Thyroid gland (tissue), 4 donors: ENCODE measurements at places on chromosomes 12 and 14.
A peak's percentile ranks its signal among the peaks of the same experiment; 100 is the strongest.

GRCh38 chr12:47394070-47394469, 311.8 kb downstream of the RPAP3 start:
- no peak for DNase-seq

GRCh38 chr14:90616313-90616712, 199.9 kb downstream of the TTC7B start:
- no peak for DNase-seq

DNA sequence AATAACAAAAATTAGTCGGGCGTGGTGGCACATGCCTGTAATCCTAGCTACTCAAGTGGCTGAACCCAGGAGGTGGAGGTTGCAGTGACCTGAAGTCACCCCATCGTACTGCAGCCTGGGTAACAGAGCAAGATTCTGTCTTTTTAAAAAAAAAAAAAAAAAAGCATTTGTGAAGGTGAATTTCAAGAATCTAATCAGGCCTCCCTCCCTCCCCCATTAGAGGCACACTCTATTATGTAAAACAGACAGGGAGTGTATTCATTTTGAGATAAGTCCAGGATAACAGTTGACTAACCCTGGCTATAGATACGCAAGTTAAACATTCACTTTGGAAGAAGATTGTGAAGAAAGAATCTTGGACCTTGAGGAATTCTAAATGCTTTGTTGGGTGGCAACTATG, 2.9 kb downstream of the RESF1 start:
- peak; percentile 72 for DNase-seq

- no peak for DNase-seq
Observed at GRCh38 chr14:87869619-87870583, 123.1 kb downstream of the GALC start.

- DNase-seq = no peak
Observed at GRCh38 chr12:64912516-64913255, 88.2 kb downstream of the TBC1D30 start.

GRCh38 chr12:69616025-69616424, 5.3 kb upstream of the LRRC10 start:
- no peak for DNase-seq
